Lower lobe of right lung (tissue), 2 donors: ENCODE measurements at places on chromosomes 11 and 22. TPM values are rescaled to one million over a fixed set of nuclear protein-coding genes. Genes with fewer than 3 reads are reported as not detected.
A peak's percentile ranks its signal among the peaks of the same experiment; 100 is the strongest.

DNA sequence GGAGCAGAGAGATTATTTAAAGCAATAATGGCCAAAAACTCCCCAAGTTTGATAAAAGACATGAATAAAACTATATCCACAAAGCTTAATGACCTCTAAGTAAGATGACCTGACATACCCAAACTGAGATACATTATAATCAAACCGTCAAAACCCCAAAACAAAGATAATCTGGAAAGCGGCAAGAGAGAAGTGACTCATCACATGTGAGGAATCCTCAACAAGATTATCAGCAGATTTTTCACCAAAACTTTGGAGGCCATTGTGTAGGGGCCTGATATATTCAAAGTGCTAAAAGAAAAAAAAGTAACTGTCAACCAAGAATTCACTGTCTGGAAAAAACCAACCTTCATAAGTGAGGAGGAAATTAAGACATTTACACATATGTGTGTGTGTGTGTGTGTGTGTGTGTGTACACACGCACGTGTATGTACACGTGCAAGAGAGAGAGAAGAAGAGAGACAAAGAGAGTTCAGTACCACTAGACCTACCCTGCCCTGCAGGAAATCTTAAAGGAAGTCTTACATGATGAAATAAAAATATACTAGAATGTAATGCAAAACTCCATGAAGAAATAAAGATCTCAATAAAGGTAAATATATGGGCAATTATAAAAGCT, 752.4 kb downstream of the NELL1 start:
- no peaks in the 10 kb centered on the region for H3K36me3 ChIP-seq
- no peak overlapping the region for H3K27ac ChIP-seq
- no peaks in the 10 kb centered on the region for H3K27me3 ChIP-seq
- no peak overlapping the region for H3K4me3 ChIP-seq
- DNase-seq: no peak

DNA sequence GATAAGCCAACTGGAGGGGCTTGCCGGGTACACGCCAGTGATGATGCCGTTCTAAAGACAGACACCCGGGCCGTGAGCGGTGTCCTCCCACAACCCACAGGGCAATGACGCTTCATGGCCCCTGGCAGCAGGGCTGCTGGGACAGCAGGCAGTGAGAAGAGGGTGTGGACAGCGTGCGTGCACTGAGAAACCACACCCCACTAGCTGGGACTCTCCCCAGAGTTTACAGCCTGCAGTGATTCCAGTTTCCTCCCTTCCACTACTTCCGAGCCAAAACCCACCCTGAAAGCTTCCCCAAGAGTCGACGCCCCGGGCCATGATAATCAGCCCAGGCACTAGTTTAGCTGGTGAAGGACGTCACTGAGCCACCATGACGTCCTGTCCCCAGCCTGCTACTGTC, 29.2 kb downstream of the CPT1A start:
- H3K4me3 ChIP-seq: no peak overlapping the region
- no peak for DNase-seq
- no peaks in the 10 kb centered on the region for H3K27me3 ChIP-seq

DNA sequence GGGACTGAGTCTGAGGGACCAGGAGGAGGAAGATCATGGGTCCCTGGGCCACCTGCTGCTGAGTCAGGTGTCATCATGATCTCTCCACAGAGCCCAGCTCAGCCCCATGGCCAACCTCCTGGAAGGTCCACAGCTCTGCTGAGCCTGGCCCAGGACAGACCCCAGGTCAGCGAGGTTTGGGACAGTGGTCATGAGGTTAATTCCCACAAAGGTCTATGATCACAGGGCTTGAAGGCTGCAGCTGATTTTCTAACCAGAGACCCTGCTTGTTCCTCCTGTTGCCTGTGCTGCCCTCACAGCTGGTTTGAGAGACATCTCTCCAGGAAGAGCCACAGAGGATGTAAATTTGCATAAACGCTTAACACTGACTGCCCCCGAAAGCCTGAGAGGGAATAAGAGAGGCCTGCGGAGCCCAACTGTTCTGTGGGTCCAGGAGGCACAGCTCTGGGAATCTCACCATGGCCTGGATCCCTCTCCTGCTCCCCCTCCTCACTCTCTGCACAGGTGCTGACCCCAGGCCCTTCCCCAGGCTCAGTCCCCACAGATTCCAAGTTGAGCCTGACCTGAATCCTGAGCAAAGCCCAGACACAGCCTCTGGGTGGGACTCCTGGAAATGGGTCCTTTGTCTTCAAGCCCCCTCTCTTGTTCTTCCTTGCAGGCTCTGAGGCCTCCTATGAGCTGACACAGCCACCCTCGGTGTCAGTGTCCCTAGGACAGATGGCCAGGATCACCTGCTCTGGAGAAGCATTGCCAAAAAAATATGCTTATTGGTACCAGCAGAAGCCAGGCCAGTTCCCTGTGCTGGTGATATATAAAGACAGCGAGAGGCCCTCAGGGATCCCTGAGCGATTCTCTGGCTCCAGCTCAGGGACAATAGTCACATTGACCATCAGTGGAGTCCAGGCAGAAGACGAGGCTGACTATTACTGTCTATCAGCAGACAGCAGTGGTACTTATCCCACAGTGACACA, 102.8 kb downstream of the GGTLC2 start:
- no peaks in the 10 kb centered on the region for H3K36me3 ChIP-seq
- DNase-seq: no peak
- no peak overlapping the region for H3K4me3 ChIP-seq
- H3K27me3 ChIP-seq: peaks cover 6% of the 10 kb centered on the region
- no peak overlapping the region for H3K27ac ChIP-seq

GRCh38 chr11:131356206-131356605, 14.2 kb upstream of the NTM start:
- no peak overlapping the region for H3K4me3 ChIP-seq
- H3K27me3 ChIP-seq: no peaks in the 10 kb centered on the region
- no peaks in the 10 kb centered on the region for H3K36me3 ChIP-seq
- no peak overlapping the region for H3K27ac ChIP-seq

DNA sequence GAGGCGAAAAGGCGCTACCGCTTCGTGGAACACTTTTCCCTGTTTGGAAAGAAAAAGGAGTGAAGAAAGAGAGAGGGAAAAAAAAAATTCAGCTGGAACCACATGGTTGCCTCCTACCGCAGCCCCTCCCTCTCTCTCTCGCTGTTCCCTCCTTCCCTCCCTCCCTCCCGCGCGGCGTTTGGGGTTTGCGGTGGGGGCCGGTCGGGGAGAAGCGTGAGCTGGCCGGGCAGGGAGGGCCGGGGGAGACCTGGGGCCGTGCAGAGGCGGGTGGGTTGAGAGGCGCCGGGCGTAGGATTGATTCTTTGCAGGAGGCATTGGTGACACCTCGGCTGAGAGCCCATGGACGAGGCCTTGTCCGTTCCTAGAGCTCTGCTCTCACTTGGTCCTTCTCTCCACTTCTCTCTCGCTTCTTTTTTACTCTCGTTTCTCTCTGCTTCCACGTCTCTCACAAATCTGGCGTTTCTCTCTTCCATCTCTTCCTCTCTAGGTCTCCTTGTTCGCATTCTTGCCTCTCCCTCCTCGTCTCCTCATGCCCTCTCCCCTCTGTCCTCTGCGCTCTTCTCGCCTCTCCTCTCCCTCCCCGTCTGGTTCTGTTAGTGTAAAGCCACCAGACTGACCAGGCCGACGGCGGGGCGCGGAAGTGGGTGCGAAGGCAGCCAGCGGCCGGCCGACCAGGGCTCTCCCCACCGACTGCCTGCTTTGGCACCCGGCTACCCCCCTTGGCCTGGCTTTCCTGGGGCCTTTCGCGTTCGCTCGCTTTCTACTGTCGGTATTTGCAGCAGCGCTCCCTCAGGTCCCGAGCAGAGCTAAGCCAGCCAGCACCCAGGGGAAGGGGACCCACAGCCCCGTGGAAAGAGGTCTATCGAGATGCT, at the start of gene CLMP:
Gene CLMP, minus strand, starts transcription at position 61 of the 872 bp plus-strand sequence. CDS start 308 bp downstream, outside the sequence.
- DNase-seq: no peak
- no peaks in the 10 kb centered on the region for H3K36me3 ChIP-seq
- peak within 1 kb of the TSS; percentile 51 for H3K4me3 ChIP-seq
- H3K27me3 ChIP-seq: peaks cover 51% of the 10 kb centered on the region
- peaks cover 16% of the 10 kb centered on the region for H3K4me1 ChIP-seq

DNA sequence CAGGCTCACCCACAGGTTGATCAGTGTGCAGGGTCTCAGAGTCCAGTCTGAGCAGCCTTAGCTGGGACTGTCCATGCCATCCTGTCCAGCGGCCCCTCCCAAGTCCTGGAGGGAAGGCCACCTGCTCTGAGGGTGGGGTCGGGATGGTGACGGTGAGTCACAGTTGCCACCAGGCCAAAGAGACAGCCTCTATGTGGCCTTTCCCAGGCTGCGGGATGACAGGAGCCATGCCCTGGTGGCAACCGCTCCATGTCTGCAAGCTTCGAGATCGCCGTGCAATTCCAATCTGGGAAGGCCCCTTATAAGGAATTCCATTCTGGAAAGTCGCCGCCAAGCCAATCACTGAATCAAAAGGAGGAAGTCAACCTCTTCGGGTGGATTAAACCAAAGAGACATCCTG, 47.5 kb downstream of the RTL6 start:
- H3K27ac ChIP-seq: no peak overlapping the region
- H3K36me3 ChIP-seq: no peaks in the 10 kb centered on the region
- no peak for DNase-seq
- H3K4me3 ChIP-seq: no peak overlapping the region

DNA sequence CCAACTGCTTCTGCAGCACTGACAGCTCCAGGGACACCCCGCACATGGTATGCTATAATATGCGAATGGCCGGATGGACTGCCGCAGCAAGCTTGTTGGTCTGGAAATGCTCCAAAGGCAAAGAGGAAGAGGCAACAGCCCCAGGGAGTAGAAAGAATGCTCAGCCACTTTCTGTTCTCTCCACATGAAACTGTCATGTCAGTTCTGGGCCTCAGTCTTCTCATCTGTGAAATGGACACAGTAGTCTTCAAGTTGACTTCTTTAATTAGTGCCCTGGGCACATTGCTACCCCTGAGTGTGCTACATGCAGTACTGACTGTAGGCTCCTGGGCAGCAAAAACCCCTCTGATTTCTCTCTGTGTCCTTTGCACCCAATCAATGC, 19.9 kb downstream of the IL10RA start:
- peak overlapping the region; percentile 73 for H3K27ac ChIP-seq
- no peak overlapping the region for H3K4me3 ChIP-seq
- H3K4me1 ChIP-seq: peaks cover 74% of the 10 kb centered on the region
- no peaks in the 10 kb centered on the region for H3K36me3 ChIP-seq

DNA sequence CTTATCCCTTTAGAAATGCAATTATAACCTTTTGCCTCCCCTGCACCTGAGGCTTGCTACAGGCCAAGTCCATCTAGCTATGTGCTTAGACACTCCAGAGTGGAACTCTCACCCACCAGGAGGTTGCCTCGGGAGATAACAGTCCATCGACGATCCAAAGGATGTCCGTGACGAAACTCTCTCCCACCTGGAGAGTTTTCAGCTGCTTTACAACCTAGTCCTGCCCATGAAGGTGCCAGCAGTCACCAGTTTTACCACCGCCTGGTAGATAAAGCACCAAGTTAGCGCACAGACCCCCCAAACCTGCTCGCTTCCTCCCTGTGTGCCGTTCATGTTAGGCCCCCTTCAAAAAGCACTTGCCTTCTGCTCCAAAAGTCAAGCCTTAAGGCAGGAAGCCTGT, 53.1 kb upstream of the SHISAL1 start:
- H3K4me1 ChIP-seq: peaks cover 19% of the 10 kb centered on the region
- H3K27ac ChIP-seq: no peak overlapping the region
- peak; percentile 6 for DNase-seq
- no peak overlapping the region for H3K4me3 ChIP-seq
- H3K36me3 ChIP-seq: no peaks in the 10 kb centered on the region

DNA sequence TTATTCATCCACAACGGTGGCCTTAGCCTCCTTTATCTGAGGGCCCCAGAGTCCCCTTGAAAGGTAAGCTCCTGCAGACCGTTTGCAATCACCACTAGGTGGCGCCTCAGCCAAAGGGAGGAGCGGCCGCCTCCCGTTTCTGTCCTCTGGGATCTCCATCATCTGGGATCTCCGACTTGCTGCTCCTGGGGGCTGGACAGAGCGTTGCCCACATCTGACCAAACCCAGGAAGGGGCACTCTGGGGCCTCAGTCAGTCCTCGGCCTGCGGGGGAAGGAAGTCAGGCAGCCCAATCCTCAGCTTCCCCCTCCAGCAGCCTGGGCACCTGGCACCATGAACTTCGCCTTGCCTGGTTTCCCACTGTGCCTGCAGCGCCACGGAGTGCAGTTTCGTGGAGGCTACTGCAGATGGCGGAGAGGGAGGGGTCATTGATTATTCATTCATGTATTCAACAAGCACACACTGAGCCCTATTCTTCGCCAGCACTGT, 23.5 kb downstream of the TP53I11 start:
- no peaks in the 10 kb centered on the region for H3K27me3 ChIP-seq
- no peaks in the 10 kb centered on the region for H3K4me1 ChIP-seq
- DNase-seq: peak; percentile 75
- H3K4me3 ChIP-seq: no peak overlapping the region

DNA sequence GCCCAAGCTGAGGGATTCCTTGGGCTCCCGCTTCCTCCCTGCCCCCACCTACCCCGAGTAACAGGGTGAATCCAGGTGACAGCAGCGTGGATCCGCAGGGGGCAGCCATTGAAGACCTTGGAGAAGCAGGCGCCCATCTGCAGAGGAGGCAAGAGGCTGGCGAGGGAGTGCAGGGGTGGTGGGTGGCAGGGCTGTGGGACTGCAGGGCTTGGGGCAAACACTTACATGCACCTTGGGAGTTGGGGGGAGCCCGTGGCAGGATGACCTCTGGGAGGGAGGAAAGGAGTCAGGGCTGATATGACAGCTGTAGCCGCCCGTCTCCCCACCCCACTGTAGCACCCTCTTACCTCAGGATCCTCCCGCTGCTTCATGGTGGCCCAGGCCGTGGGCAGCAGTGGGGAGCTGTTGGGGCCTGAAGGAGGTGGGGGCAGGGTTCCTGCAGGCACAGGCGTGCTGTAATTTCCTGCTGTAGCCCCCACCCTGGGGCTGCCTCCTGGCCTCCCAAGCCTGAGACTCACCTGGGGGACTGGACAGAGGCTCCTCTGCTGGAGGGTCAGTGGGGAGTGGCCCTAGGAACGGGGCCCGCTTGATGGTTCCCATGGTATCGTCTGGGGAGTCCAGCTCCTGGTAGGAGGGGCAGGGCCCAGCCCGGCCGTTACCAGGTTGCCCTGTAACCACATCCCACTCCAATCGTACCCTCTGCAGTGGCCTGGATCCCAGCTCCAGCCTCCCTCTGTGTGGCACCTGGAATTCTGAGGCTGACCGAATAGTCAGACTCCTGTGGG, 6.1 kb downstream of the MAP4K2 start:
- no peak overlapping the region for H3K4me3 ChIP-seq
- DNase-seq: peak; percentile 34

- peaks cover 15% of the 10 kb centered on the region for H3K4me1 ChIP-seq
- no peaks in the 10 kb centered on the region for H3K27me3 ChIP-seq
These were observed 179.2 kb upstream of the ZBED5 start for GRCh38 chr11:11036848-11037732.

GRCh38 chr11:66015454-66015881, 3.7 kb downstream of the CST6 start:
- H3K27me3 ChIP-seq: peaks cover 22% of the 10 kb centered on the region
- DNase-seq: no peak
- no peak overlapping the region for H3K4me3 ChIP-seq
- H3K36me3 ChIP-seq: no peaks in the 10 kb centered on the region
- H3K27ac ChIP-seq: no peak overlapping the region

- no peak overlapping the region for H3K4me3 ChIP-seq
- H3K27ac ChIP-seq: no peak overlapping the region
- no peaks in the 10 kb centered on the region for H3K36me3 ChIP-seq
- H3K27me3 ChIP-seq: peaks cover 53% of the 10 kb centered on the region
- H3K4me1 ChIP-seq: peaks cover 13% of the 10 kb centered on the region
- no peak for DNase-seq
These were observed 2.2 kb upstream of the NEFH start for GRCh38 chr22:29477723-29478318.

PLEKHB1 gene
- 35.4 TPM for total RNA-seq

PGA3 gene
- total RNA-seq: 1.3 TPM

WNT7B gene
- 6.3 TPM for total RNA-seq

PICALM gene
- total RNA-seq: 190 TPM
